ENCODE measurements at places on chromosomes 6 and 20. TPM values are rescaled to one million over a fixed set of nuclear protein-coding genes. Genes with fewer than 3 reads are reported as not detected.

The HLA-DQB2 gene
- not detected for total RNA-seq

The CCM2L gene
- total RNA-seq = not detected

The SAMD5 gene
- total RNA-seq = not detected

The MOCS1 gene
- total RNA-seq = 1.2 TPM

The RRAGD gene
- 13.2 TPM for total RNA-seq

The OR2H2 gene
- not detected for total RNA-seq

The TNXB gene
- 4.8 TPM for total RNA-seq

The NKAIN4 gene
- not detected for total RNA-seq

The SMLR1 gene
- not detected for total RNA-seq

The KCNS1 gene
- total RNA-seq = 0.48 TPM

DNA sequence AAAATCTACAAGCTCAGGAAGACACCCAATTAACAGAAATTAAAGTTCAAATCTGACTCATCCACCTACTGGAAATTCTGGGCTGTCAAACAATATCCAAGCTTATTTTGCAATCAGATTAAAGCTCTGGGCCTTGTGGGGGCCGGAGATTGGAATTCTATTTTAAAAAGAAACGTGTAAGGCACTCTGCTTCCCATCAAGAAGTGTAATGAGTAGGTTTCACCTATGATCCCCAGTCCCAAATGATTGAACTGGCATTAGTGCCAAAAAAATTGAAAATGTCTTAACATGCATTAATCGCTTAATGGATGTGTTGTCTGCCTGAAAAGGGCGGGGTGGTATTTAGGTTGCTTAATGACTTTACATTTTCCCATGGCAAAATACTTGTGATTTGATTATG lies 542.4 kb upstream of the BTBD3 start:
- H3K4me1 ChIP-seq = no peaks in the 10 kb centered on the region
- no peak for DNase-seq
- H3K27ac ChIP-seq = no peak overlapping the region

DNA sequence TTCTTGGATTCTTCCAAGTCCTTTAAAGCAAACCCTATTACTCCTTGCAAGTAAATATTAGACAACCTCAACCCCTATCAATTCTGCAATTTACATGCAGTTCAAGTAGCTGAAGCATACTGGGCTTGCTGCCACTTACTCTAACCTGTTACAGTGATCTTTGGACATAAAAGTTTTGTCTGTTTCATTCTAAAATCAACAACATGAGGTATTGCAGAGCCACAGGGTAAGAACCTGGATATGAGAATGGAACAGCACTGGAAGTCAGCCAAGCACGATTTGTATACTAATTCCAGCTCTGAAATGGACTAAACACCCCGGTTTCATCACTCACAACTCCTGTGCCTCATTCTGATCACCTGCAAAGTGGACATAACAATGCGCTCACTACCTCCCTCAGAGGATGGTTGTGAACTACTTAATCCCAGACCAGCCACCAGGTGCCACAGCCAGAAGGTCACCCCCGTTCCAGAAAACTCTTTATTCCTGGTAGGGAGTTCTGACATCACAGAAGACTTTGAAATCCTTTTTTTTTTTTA lies 270.0 kb downstream of the ADGB start:
- H3K4me1 ChIP-seq = peaks cover 4% of the 10 kb centered on the region
- H3K36me3 ChIP-seq = no peaks in the 10 kb centered on the region
- no peak overlapping the region for H3K27ac ChIP-seq
- H3K27me3 ChIP-seq = no peaks in the 10 kb centered on the region

- no peak overlapping the region for H3K27ac ChIP-seq
- no peaks in the 10 kb centered on the region for H3K4me1 ChIP-seq
- DNase-seq = no peak
- no peak overlapping the region for H3K4me3 ChIP-seq
These were observed 39.9 kb upstream of the BEND6 start for GRCh38 chr6:56914798-56915658.

GRCh38 chr6:122736163-122736562 lies 43.4 kb upstream of the FABP7 start:
- H3K36me3 ChIP-seq = no peaks in the 10 kb centered on the region
- H3K27ac ChIP-seq = no peak overlapping the region
- H3K4me1 ChIP-seq = no peaks in the 10 kb centered on the region
- H3K4me3 ChIP-seq = no peak overlapping the region
- H3K27me3 ChIP-seq = peaks cover 15% of the 10 kb centered on the region

DNA sequence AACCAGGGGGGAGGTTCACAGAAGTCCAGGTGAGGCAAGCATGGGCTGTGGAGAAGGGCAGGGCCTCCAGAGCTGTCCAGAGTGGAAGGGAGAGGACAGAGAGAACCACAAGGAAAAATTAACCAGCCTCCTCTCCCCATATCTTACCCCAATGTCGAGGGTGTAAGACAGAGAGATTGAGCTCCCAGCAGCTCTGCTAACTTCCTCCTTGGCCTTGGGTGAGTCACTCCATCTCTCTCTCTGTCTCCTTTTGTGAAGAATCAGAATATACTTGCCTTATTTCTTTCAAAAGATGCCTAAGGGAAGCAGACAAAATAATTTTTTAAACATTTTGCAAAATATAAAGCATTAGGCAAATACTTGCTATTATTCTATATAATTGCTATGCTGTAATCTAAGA lies 58.3 kb upstream of the IYD start:
- H3K27ac ChIP-seq = no peak overlapping the region
- peaks cover 15% of the 10 kb centered on the region for H3K27me3 ChIP-seq
- H3K4me3 ChIP-seq = no peak overlapping the region
- no peaks in the 10 kb centered on the region for H3K36me3 ChIP-seq
- H3K4me1 ChIP-seq = no peaks in the 10 kb centered on the region
- DNase-seq = no peak

- H3K27me3 ChIP-seq = no peaks in the 10 kb centered on the region
- no peak overlapping the region for H3K4me3 ChIP-seq
- no peak overlapping the region for H3K27ac ChIP-seq
These were observed 49.2 kb downstream of the ANKRD6 start for GRCh38 chr6:89482126-89482525.

DNA sequence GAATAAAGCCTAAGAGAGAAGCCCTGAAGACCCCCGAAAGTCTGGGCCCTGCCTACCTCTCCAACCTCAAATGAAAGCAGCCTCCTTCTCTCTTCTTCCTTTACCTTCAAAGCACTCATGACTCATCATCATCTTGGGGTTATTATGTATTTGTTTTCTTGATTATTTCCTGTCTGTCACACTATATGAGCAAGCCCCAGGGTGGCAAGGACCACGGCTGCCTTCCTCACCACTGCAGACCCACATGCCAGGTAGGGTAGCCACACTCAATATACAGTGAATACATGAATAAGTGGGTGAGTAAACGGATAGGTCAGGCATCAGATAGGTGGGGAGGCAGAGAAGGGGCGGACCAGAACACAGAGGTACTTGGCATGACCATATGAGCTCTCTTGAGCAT lies 8.8 kb downstream of the WFDC3 start:
- H3K27me3 ChIP-seq = no peaks in the 10 kb centered on the region
- H3K4me3 ChIP-seq = no peak overlapping the region
- no peaks in the 10 kb centered on the region for H3K36me3 ChIP-seq
- no peak overlapping the region for H3K27ac ChIP-seq

GRCh38 chr20:1847780-1848179 lies 47.4 kb upstream of the SIRPA start:
- peaks cover 5% of the 10 kb centered on the region for H3K27me3 ChIP-seq
- H3K36me3 ChIP-seq = no peaks in the 10 kb centered on the region
- no peak for DNase-seq
- peaks cover 27% of the 10 kb centered on the region for H3K4me1 ChIP-seq
- no peak overlapping the region for H3K4me3 ChIP-seq

DNA sequence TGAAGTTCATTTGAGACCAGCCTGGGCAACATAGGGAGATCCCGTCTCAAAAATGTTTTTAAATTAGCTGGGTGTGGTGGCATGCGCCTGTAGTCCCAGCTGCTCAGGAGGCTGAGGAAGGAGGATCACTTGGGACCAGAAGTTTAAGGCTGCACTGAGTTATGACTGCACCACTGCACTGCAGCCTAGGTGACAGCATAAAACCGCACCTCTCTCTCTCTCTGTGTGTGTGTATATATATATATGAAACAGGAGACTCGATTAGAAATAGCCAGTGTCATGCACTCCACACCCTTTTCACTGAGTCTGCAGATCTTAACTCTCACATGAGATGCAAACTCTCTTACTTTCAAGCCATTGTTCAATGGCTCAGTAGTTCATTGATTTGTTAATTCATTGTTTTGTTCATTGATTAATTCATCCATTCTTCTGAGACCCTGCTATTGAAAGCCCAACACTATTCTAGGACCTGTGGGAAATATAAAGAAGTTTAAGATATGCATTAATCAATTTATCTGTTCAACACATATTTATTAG lies 52.4 kb upstream of the MRPS10 start:
- no peaks in the 10 kb centered on the region for H3K27me3 ChIP-seq
- no peaks in the 10 kb centered on the region for H3K4me1 ChIP-seq
- no peak overlapping the region for H3K27ac ChIP-seq
- DNase-seq = no peak
- H3K36me3 ChIP-seq = peaks cover 2% of the 10 kb centered on the region
- H3K4me3 ChIP-seq = no peak overlapping the region

- no peak overlapping the region for H3K4me3 ChIP-seq
- H3K27ac ChIP-seq = no peak overlapping the region
- no peak for DNase-seq
- no peaks in the 10 kb centered on the region for H3K36me3 ChIP-seq
- H3K4me1 ChIP-seq = no peaks in the 10 kb centered on the region
These were observed 85.0 kb upstream of the KCNK16 start for GRCh38 chr6:39407446-39407993.

GRCh38 chr20:37522260-37523011 lies 1.4 kb downstream of the NNAT start:
- no peak overlapping the region for H3K4me3 ChIP-seq
- H3K27ac ChIP-seq = no peak overlapping the region
- H3K27me3 ChIP-seq = no peaks in the 10 kb centered on the region
- no peak for DNase-seq
- peaks cover 43% of the 10 kb centered on the region for H3K4me1 ChIP-seq

DNA sequence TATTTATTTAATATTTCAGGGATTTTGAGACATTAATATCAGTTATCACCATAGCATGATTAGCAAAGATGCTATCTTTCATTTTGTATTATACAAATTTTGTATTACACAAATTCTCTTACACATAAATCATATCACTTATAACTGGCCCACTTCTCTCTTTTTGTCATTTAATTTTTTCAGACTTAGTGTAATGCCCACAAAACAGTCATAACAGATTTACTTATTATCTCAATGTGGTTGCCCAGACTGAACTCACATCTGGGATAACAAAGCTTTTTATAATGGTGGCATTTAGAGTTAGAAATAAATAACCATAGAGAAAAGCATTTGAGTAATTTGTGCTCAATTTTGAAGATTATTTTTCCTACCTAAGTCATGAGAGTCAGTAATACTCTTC lies 148.3 kb downstream of the TFAP2B start:
- H3K36me3 ChIP-seq = no peaks in the 10 kb centered on the region
- no peaks in the 10 kb centered on the region for H3K4me1 ChIP-seq
- H3K27ac ChIP-seq = no peak overlapping the region
- no peak for DNase-seq
- H3K27me3 ChIP-seq = no peaks in the 10 kb centered on the region

DNA sequence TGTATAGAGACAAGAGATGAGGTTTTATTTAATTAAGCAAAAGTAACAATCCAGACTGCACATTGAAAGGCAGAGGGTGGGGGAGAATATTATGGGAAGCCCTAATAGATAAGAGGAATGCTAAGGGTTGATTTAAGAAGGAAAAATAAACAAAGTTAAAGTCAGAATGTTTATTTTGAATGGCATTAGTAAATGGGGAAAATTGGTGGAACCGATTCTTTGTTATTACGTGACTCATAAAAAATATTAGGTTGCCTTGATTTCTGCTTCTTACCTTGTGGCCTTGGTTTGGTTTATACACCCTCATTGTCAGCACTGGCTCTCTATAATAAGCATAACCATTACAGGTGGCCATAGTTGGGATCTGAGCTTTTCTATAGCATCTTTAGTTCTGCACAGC lies 674.8 kb upstream of the CITED2 start:
- peaks cover 11% of the 10 kb centered on the region for H3K27me3 ChIP-seq
- no peaks in the 10 kb centered on the region for H3K4me1 ChIP-seq
- no peak overlapping the region for H3K27ac ChIP-seq
- H3K36me3 ChIP-seq = no peaks in the 10 kb centered on the region
- H3K4me3 ChIP-seq = no peak overlapping the region
- no peak for DNase-seq

- H3K36me3 ChIP-seq = no peaks in the 10 kb centered on the region
- no peak overlapping the region for H3K4me3 ChIP-seq
- no peaks in the 10 kb centered on the region for H3K4me1 ChIP-seq
- no peaks in the 10 kb centered on the region for H3K27me3 ChIP-seq
- peak overlapping the region; percentile 64 for H3K27ac ChIP-seq
These were observed 16.8 kb upstream of the EEF1A1 start for GRCh38 chr6:73537677-73538076.

GRCh38 chr6:6736791-6737654 lies 148.5 kb downstream of the LY86 start:
- no peaks in the 10 kb centered on the region for H3K36me3 ChIP-seq
- peaks cover 14% of the 10 kb centered on the region for H3K27me3 ChIP-seq
- DNase-seq = no peak
- H3K4me3 ChIP-seq = peak overlapping the region; percentile 31
- no peaks in the 10 kb centered on the region for H3K4me1 ChIP-seq

All from activated naive CD4-positive, alpha-beta T cell treated with anti-CD3 and anti-CD28 coated beads for 36 hours (primary cell).